ENCODE measurements at places on chromosomes 7 and 10.
A peak's percentile ranks its signal among the peaks of the same experiment; 100 is the strongest.

DNA sequence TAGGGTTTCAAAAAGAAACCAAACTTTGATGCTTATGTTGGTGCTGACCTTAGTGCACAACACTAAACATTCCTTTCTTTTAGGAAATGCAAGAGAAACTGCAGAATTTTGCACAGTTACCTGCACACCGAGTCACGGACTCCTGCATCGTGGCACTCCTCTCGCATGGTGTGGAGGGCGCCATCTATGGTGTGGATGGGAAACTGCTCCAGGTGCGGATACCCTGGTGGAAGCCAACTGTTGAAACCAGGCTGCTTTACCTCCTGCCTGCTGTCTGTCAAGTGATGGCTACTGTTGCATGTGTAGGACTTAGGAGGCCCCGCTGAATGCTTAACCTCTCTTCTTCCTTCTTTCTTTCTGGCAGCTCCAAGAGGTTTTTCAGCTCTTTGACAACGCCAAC is 11.7 kb downstream of the CASP2 start:
- peak; percentile 48 for DNase-seq

DNA sequence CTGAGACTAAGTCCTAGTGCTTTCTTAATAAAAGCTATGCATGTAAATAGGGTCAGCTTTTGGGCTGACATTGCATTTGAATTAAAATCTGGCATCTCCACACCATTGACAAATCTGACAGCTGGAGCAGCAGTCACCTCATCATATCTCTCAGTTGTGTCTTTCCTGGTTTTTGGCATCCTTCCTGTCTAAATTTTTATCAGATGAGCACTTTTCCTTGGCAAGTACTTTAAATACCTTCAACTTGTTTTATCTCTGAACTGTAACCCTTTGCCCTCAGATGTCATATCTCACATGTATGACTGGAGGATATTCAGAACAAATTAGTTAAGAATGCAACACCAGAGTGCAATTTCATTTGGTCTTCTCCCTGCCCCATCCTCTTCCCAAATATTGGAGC is 1066.2 kb downstream of the LRMDA start:
- DNase-seq = no peak

GRCh38 chr10:71427246-71427645 is 30.5 kb downstream of the CDH23 start:
- no peak for DNase-seq

DNA sequence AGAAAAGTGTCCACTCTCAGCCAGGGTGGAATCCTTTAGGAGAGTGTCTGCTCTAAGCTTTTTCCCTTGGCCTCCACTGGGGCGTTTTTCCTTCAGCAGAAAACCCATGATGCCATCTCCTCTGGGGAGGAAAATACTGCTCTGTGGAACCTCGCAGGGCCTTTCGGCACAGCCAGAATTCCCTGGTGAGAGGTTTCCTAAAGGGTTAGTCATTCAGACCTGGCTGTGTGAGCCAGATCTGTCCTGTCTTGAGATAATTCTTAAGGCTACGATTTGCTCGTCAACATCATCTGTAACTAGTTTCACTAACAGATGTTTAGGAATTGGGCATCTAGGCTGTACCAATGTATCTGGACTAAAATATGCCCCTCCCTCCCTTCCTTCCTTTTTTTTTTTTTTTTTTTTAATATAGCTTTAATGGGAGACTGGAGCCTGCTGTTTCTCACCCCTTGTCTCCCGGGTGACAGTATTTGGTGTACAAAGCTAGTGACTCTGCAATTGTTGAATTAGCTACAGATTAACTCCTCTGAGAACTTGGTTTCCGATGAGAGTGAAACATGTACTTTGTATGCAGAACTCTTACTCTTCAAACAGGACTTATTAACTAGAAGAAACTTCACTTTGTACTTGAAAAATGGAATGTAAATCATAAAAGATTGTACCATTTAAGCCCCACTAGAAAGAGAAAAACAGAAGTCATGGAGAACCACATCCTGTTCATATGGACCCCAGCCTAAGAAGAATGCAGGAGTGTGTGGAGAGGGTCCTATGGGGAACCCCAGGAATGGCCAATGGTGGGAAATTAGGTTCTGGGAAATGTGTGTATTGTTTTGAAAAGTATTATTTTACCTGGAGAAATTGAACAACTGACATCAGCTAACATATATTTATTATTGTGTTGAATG is 230.9 kb downstream of the CAMK1D start:
- DNase-seq = no peak

- no peak for DNase-seq
These were observed 80.1 kb downstream of the OSBPL3 start for GRCh38 chr7:24899905-24900304.

DNA sequence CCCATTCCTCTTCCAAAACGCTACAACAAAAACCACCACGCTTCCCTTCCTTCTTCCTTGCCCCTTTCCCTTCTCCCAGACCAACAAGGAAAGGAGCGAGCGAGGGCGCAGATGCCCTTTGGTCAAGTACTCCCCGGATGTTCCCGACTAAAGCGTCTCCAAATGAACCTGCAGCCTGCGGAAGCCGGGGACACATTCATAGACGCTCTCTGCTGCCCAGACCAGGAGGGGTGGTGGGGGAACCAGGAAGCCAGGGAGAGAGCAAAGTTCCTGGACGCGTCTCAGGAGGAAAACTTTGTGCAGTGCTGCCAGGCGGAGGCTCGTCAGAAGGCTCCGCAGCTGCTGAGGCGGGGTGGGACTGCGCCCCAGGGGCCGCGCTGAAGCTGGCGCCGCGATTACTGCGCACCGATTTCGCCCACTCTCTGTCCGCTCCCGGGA is 754 bp downstream of the SEMA3D start:
- no peak for DNase-seq

- no peak for DNase-seq
These were observed 39.2 kb downstream of the ENO4 start for GRCh38 chr10:116888380-116889055.

GRCh38 chr7:82423446-82423845 is 20.1 kb downstream of the CACNA2D1 start:
- no peak for DNase-seq

GRCh38 chr10:128880159-128880725 is 586.8 kb upstream of the MGMT start:
- DNase-seq = no peak

- no peak for DNase-seq
These were observed 103.3 kb downstream of the DNMBP start for GRCh38 chr10:99906470-99906869.

DNA sequence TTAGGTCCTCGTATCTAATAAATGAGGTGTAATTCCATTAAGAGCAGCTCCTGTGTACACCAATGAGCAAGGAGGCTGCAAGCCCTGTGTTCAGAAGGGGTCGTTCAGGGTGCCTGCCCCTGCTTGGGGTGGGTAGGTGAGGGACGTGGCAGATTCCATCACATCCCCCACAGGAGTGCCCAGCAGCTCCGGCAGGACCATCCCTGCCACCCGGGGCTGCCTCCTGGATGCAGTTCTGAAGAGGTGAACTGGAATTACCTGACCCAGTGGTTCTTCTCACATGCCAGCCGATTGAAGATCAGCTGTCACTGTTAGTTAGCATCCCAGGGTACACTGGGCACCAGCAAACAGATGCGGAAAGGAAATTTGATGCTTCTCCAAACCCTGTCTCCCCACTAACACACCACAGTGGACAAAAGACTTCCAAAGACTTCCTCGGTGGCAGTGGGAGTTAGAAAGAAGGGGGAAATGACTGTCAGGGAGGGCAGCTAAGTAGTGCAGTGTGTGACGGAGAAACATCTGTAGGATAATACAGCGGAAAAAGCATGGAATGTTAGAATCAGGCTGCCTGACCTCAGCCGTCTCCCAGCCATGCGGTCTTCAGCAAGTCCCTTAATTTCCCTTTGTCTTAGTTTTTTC is 313.6 kb upstream of the ZMIZ1 start:
- no peak for DNase-seq

DNA sequence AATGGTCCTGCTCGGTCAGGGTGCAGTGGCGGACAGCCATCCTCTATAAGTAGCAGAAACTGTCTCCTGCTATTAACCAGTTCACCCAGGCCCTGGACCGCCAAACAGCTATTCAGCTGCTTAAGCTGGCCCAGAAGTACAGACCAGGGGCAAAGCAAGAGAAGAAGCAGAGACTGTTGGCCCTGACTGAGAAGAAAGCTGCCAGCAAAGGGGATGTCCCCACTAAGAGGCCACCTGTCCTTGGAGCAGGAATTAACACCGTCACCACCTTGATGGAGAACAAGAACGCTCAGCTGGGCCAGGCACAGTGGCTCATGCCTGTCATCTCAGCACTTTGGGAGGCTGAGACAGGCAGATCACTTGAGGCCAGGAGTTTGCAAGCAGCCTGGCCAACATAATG is 5.6 kb upstream of the NSUN5 start:
- DNase-seq = no peak

DNA sequence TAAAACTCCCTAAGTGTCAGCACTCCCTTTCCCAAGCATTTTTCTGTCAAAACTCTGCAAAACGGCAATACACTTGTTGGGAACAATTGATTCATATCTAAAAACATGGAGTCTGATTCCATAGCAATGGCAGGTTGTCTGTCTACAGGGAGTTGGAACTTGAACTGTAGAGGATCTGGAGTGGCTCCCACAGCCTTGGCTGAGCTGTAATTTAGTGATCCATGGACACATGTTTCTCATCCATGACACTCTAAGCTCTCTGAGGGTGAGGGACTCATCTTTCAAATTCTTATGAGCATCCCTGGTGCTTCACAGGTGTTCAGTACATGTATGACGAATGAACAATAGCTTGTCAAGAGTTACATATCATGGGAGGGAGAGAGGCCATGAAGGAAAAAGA is 466.1 kb downstream of the GRID1 start:
- no peak for DNase-seq

DNA sequence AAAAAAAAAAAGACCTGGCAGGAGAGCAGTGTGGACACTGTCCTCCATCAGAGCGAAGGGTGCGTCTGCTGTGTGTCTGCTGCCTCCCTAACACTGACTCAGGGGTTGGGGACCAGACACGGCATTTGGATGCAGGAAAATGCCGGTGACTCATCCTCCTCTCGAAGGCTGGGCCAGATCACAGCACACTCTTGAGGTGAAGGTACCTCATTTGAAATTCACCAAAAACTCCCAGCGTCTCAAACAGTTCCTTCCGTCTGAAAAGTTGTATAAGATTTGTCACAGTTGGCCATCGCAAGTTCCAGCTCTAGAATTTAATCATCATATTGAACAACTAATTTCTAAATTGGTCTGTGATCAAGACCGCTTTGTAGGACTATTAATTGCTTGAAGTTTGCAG is 118.1 kb upstream of the LYZL2 start:
- no peak for DNase-seq

- no peak for DNase-seq
These were observed 5.4 kb upstream of the DMTF1 start for GRCh38 chr7:87146740-87147386.

GRCh38 chr10:83680470-83680891 is 458.8 kb upstream of the GHITM start:
- no peak for DNase-seq

GRCh38 chr10:70573599-70574506 is 28.7 kb downstream of the PRF1 start:
- DNase-seq = no peak

GRCh38 chr10:108450280-108450679 is 1285.8 kb upstream of the SORCS1 start:
- no peak for DNase-seq

GRCh38 chr7:47458486-47458885 is 123.4 kb downstream of the TNS3 start:
- no peak for DNase-seq

GRCh38 chr10:22301193-22301592 is 15.0 kb upstream of the COMMD3 start:
- DNase-seq = no peak

DNA sequence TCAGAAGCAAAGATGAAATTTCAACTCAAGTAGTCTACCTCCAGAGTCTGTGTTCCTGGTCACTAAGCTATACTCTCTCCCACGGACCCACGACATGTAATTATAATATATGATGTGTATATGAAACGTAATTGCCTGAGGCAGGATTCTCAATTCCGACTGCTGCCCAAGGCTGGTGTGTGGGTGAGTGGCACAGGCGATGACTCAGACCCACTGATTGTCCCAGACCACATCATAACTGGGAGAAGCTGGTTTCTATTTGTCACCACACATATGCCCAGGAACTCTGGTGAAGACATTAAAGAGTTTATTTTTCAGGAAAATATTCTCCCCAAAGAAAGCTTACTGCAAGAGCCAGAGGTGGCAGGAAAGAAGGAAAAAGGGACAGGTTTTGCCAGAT is 219.3 kb downstream of the JAZF1 start:
- no peak for DNase-seq

DNA sequence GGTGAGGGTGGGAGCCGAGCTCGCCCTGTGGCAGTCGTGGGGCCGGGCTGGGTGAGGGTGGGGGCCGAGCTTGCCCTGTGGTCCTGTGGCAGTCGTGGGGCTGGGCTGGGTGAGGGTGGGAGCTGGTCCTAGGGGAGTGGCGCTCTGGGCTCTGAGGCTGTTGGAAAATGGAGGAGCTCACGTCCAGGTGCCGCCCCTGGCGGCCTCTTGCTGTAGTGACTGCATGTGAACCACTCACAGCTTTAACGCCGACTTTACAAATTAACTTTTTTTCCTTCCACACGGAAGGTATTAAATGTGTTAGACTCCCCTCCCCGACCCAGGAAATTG is 312.6 kb downstream of the WDR37 start:
- no peak for DNase-seq

- DNase-seq = no peak
These were observed 26.8 kb downstream of the ADD3 start for GRCh38 chr10:110034596-110034995.

GRCh38 chr7:139667377-139667776 is 110.4 kb downstream of the HIPK2 start:
- no peak for DNase-seq

GRCh38 chr7:128361411-128362379 is at the start of gene PRRT4:
Gene PRRT4 (minus strand): TSS chr7:128361690.
- DNase-seq = peak; percentile 28

DNA sequence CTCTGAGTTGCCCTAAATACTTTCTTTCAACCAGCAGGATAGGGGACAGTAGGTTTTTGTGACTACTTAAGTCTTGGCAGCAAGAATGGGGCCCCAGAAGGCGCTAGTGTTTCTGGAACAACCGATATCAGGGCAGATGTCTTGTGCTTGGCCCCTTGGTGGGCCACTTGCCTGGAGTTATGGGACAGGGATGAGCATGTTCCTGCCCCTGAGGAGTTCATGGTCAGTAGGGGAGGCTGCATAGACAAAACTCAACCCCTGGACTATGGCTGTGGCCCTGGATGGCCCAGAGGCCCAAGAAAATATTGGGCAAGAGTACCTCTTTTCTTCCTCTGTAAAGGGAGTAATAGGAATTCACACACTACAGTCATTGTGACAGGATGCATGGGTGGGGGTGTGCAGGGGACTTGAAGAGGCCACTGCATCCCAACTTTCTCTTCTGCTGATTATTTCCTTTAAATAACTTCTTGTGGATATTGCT is 57.7 kb upstream of the IGFBP3 start:
- no peak for DNase-seq
